Activated T-cell treated with anti-CD3 and anti-CD28 coated beads for 4 hours (primary cell): ENCODE measurements at places on chromosomes 3 and 15.

DNA sequence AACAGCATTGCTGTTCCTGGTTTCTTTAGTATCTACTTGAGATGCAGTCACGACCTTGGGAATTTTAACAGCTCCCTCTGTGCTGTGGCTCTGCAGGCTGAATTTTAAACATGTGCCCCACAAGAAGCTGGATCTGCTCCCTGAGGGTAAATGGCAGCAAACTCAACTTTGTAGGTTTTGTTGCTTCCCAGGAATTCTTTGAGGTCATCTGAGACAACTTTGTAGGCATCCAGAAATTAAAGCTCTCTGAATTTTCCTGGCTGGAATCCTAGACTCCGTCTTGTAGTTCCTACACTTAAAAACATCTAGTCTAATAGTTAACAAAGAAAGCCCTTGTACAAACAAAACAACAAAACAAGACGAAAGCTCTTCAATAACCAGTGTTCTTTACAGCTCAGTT, 366.3 kb downstream of the FEZF2 start:
- no peak for DNase-seq

DNA sequence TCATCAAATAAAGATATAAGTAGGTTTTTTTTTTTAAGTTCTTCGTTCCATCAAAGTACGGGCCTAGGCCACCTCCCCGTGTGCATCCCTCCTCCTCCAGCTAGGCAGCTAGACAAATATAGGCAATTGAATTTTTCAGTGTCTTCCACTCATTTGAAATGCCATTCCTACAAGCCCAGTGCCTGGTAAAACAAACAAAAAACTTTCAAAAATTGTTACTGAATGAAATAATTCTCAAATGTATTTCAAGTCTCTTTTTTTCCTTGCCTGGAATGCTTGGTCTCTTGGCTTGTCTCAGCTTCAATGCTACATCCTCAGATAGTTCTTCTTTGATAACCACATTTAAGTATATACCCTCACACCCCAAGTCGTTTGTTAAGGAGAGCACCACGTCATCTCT, 3.8 kb downstream of the EIF2AK4 start:
- DNase-seq = no peak

- no peak for DNase-seq
These were observed 61.1 kb upstream of the GPD1L start for GRCh38 chr3:32045091-32045915.

DNA sequence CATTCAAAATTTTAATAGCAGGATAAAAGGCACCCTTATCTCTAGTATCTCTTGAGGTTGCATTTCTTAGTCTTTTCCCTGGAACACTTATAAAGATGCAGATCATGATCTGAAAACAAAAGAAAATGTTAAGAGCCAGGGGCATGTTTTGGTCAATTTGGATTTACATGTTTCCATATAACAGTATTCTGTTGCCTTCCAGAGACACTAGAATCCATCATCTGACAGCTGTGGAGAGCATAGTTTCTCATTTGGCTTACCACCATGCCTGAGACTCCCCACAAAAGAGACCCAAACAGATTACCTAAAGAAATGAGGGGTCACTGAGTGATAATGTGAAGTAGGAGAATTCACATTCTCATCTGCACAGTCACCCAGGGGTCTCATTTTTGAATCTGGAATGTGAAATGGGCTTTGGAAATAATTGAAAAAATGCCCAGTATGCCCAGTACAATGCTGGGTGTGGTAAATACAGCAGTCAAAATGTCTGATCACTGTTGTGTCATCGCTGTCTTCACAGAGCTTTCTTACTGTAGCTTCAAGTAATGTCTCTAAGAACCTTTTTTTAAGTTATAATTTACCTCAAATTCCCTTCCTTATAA, 79.9 kb upstream of the ZBTB20 start:
- DNase-seq = no peak

- no peak for DNase-seq
These were observed 997.8 kb upstream of the CFAP20DC start for GRCh38 chr3:60047426-60048200.

- DNase-seq = no peak
These were observed 59.5 kb upstream of the TRPC1 start for GRCh38 chr3:142664311-142664710.

- no peak for DNase-seq
These were observed 276.1 kb upstream of the GOLGA6L4 start for GRCh38 chr15:83959477-83959876.

DNA sequence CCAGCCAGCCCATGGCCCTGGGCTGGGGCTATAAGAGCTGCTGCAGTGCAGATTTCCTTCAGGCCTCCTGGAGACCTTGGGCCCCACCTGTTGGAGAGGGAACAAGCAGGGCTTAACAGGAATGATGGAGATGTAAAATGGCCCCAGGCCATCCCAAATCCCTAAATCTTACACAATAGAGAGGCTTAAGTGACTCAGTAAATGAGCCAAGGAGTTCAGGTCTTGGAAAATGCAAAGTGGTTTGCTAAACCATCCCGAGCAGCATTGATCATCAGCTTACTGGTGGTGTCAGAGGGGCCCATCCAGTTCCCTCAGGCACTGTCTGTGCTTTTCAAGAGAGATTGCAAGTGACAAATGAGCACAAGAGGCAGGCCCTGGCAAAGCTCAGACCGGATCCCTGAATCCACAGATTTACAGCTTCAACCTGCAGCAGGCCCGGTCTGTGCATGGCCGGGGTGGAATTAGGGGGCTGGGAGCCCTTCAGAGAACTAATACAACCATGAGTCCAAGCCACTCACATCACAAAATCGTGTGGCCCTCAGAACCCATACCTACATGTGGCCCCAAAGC, 325.4 kb downstream of the UACA start:
- DNase-seq = no peak

DNA sequence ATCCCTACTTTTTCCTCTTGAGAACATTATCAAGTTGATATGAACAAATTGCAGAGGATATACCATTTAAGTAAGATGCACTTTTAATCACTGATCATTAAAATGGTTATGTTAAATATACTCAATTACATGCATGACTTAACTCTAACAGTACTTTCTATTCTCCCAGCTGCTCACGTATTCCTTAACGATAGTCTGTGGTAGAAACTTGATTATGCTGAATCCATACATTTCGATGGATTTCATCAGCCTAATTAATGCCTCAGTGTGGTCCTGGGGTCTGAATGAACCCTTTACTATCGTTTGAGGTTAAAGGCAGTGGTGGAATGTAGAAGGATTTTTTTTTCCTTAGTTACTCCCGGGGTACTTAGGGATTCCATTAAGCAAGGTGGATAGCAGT, 18.6 kb downstream of the SOX2 start:
- DNase-seq = no peak

DNA sequence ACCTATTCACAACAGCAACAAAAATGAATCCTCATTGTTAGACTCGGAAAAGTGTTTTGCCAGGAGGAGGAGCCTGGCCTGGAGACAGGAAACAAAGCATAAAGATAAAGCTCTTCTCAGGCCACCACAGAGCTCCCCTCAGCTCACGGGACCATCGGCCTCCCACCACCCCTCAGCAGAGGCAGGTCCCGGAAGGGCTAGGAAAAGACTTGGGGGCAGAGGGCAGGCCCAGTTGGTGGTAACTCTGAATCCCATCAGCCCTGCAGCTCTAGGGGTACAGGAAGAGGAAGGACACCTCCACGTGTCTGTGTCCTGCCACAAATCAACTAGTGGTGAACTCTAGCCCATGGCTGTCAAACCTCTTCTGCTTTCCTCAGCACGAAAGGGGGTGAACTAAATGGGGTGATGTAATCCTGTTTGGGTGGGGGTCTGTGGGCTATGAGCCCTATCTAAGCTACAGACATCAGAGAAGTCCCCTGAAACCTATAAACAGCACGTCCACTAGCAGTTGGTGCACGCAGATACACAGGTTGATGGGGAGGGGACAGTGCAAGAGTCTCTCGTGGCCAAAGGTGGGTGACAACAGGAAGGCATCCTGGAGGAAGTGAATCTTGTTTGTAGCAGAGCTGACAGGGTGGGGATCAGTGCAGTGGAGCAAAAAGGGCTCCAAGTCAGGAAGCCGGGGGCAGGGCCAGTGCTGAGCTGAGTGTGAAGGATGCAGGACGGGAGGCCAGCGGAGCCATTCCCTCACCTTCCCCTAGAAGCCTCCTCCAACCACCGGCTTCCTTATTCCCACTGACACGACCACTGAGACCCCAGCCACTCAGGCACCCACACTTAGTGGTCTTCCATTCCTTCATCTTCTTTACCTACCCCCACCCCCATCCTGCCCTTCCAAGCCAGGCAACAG, 111.1 kb upstream of the HACD2 start:
- no peak for DNase-seq

DNA sequence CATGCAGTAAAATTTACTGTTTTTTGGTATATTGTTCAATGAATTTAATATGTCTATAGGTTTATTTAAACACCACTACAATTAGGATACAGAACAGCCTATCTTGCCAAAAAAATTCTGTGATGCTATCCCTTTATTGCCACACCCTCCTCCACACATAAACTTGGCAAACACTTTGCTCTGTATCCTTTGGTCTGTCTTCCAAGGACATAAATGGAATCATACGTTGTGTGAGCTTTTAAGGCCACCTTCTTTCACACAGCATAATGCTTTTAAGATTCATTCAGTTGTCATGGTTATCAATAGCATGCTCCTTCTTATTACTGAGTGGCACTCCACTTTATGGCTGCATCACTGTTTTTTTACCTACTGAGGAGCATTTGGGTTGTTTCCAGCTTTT, 71.5 kb downstream of the CERS3 start:
- DNase-seq = no peak

DNA sequence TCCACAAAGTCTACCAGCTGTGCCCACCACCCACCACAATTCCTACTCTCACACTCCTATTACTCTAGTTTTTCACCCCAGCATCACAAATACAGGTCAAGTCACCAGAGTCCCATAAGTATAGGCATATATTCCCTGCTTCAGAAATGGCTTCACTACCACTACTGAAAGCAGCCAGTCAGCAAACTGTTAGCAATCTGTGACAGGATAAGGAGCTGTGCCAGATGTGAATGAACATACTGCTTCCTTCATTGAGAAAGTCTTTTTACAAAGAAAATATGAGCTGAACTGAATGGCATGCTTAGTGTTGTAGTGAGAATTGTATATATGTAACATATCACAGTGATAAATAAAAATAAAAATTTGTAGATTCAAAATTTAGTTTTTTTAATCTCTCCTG, 76.8 kb downstream of the C3orf85 start:
- no peak for DNase-seq

GRCh38 chr15:90558171-90558573, 28.4 kb downstream of the CRTC3 start:
- no peak for DNase-seq

- no peak for DNase-seq
These were observed 29.5 kb downstream of the EHD4 start for GRCh38 chr15:41942886-41943285.

DNA sequence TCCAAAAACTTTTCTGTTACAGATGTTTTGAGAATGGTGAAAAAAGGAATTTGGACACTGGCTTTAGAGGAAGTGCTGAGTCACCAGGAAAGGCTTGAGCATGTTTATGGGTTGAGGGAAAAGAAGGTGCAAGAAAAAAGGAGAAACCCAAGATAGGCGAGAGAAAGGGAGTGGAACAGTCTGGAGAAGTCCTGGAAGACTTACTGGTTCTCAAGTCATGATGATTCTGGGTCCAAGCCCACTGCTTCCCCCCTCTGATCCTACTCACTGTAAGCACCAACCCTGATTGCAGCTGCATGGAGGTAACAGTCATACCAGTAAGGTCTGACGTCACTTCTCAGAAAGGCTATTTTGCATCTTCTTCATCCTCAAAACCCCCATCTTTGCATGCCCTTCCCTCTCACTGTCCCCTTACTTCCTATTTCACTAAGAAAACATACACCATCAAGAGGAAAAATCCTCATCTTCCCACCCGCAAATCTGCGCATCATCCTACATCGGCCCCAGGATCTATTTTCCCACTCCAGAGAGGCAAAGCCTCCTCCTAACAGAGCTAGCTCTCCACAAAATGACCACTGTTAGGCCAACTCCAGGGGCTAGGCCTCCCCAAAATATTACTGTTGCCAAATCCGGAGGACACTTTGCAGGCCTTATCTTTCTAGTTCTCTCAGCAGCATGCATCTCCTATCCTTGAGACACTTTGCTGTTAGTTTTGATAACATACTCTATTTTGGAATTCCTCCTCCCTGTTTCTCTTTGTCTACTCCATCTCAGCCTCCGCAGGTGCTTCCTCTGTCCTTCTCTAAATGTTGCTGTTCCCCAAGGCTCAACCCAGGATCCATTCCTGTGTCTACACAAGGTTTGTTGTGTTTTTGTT, 3.2 kb upstream of the ATP13A3 start:
- no peak for DNase-seq

- DNase-seq = no peak
These were observed 844 bp downstream of the NR2F2 start for GRCh38 chr15:96331144-96331944.

GRCh38 chr15:74402873-74403587, 30.7 kb downstream of the SEMA7A start:
- peak; percentile 62 for DNase-seq

DNA sequence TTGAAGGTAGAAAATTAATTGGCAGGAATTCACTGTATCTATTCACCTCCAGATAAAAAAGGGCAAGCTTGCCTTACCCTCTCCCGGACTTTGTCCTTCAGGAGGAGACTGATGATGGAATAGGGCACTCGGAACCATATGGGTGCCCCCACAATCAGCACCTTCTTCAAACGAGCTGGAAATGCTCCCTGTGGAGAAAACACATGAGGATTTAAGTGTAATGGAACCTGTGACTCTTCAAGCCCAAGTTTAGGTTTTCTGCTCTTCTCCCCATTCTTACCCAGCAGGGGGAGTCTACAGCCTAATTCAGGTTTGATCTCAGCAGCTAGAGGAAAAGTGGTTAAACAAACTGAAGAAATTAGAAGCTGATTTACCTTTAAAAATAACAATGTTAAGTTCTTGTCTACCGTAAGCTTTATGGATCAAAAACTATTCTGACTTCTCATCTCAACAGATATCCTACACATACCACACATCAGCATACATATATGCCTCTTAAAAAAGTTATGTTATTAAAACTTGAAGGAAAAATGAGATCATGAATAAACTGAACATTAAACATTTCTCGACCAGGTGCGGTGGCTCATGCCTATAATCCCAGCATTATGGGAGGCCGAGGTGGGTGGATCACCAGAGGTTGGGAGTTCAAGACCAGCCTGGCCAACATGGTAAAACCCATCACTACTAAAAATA, 57.5 kb upstream of the SIN3A start:
- peak; percentile 15 for DNase-seq

DNA sequence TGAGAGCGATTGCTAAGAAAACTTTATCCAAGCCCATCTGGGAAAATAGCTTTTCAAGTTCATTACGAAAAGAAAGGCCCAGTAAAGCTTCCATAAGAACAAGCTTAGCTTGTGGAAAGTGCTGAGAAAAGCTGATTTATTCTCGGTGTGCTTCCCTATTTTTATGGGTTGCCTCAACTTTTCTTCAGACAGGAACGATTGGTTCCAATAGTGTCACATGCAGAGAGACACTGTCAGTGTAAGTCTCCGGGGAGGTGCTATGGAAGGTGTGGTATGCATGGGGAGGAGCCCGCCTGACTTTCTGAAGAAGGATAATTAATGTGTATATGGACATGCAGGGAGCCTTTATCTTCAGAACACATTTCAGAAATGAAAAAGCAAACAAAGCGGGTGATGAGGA, 177.2 kb downstream of the SSR3 start:
- DNase-seq = no peak
